ENCODE measurements at places on chromosomes 12 and 14.

GRCh38 chr12:14681190-14681589, 15.2 kb downstream of the GUCY2C start:
- DNase-seq = no peak

- no peak for DNase-seq
Measured at GRCh38 chr12:27319848-27320247, 12.8 kb upstream of the BMAL2 start.

GRCh38 chr12:94073441-94074051, 74.8 kb upstream of the PLXNC1 start:
- no peak for DNase-seq

DNA sequence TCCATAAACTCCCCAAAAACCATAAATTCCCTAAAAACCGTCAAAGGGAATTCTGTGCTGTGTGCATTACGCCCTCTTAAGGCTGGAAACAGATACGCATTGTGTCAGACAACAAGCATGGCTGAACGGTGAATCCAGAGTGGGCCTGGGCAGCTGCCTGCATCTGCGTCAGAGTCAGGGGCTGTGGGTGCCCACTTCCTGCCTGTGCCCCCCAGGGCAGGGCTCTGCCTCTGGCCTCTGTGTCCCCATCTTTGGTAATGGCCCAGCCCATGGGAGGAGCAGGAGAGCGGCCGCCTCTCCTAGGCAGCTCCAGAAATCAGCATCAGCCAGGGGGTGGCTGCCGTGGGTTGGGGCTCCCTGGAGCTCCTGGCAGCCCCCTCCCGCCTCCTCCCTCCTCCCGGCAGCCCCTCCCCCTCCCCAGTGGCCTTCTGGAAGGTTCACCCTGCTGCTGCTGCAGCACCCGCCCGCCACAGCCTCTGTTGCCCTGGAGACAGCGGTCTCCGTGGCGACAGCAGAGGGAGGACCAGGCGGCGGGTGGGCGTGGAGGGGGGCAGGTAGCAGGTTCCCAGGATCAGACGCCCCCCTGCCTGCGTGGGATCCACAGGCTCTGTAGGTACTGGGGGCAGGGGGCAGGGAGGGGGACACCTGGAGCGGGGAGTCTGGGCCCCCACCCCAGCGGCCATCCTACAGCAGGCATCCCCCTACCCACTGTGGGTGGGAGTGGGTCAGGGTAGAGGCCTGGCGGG, 5.9 kb downstream of the MMP17 start:
- no peak for DNase-seq

- peak; percentile 74 for DNase-seq
Measured at GRCh38 chr14:61889914-61890351, 127.7 kb downstream of the SNAPC1 start.

- DNase-seq = no peak
Measured at GRCh38 chr12:51900323-51900889, 6.9 kb upstream of the ACVRL1 start.

DNA sequence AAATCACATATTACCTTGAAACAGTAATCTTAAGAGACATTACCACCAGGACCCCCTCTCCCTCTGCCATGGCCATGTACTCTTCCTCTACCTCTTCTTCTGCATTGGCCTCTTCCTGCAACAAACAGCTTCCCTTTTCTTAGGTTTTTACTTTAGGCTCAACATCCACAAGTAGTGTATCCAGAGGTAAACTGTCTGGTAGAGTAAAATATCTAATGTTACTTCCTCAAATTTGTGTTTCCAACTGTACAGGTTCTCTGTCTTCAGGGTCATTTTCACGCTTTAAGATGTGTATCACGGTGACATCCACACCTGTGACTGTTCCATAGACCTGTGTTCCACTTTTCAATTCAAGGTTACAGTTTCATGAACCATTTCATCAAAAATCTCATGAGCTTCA, 13.4 kb downstream of the CDK17 start:
- no peak for DNase-seq

GRCh38 chr12:89657066-89657465, 51.6 kb downstream of the ATP2B1 start:
- DNase-seq = no peak

- no peak for DNase-seq
Measured at GRCh38 chr12:92844151-92844763, 84.8 kb downstream of the EEA1 start.

- DNase-seq = no peak
Measured at GRCh38 chr14:74548881-74549280, 55.3 kb downstream of the ISCA2 start.

- DNase-seq = no peak
Measured at GRCh38 chr14:77059276-77059915, 30.9 kb upstream of the IRF2BPL start.

- DNase-seq = no peak
Measured at GRCh38 chr14:57957441-57957840, 91.5 kb upstream of the SLC35F4 start.

GRCh38 chr12:10965476-10965875, 21.2 kb downstream of the TAS2R50 start:
- DNase-seq = no peak

GRCh38 chr12:12586879-12587675, 24.4 kb upstream of the DUSP16 start:
- DNase-seq = no peak

DNA sequence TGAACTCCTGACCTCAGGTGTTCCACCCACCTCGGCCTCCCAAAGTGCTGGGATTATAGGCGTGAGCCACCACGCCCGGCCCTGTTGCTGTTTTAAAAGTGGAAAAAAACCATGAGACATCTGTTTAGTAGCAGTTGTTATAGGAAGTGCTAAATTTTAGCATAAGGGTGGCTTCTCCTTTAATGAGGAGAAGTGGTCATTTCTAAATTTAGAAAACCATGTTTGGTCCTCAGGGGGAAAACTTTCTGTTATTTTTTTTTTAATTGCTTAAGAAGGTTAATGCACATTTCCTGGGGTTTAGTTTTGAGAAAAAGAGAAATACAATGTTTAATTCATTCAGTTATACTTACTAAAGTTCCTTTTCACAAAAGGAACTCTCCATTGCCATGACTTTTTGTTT, 102.1 kb downstream of the MYRFL start:
- DNase-seq = no peak

- DNase-seq = no peak
Measured at GRCh38 chr12:119204131-119204530, 25.4 kb downstream of the HSPB8 start.

GRCh38 chr12:112602150-112602549, 183.4 kb downstream of the PTPN11 start:
- no peak for DNase-seq

DNA sequence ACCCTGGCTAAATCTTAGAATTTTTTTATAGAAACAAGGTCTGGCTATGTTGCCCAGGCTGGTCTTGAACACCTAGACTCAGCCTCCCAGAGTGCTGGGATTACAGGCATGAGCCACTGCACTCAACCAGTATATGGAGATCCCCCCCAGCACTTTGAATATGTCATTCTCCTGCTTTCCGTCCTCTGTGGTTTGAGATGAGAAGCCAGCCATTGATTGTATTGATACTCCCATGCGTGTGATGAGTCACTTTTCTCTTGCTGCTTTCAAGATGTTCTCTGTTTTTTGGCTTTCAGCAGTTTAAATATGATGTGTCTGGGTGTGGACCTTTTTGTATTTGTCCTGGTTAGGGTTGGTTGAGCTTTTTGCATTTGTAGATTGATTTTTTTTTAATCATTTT, 75.2 kb upstream of the DNM1L start:
- DNase-seq = peak; percentile 89

Measured in activated CD4-positive, alpha-beta T cell treated with anti-CD3 and anti-CD28 coated beads, Interleukin-2, amount 50 U/mL, for 16 hours (primary cell).